ENCODE measurements at places on chromosomes 7 and 10.

- DNase-seq: no peak
These were observed 16.7 kb downstream of the PPP1R3C start for GRCh38 chr10:91616137-91616536.

GRCh38 chr10:60413306-60414012 is 23.8 kb upstream of the ANK3 start:
- DNase-seq: no peak

DNA sequence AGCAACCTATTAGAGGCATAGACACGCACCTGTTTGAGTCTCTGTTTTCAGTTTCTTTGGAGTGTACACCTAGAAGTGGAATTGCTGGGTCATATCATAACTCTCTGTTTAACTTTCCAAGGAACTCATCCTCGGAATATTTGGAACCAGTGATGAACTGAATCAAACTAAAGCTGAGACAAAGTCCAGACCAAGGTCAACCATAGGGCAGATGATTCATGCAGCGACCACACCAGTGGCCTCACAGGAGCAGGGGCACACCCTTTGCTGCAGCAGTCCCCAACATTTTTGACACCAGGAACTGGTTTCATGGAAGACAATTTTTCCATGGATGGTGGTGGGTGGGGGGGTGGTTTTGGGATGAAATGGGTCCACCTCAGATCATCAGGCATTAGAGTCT is 4.9 kb upstream of the OPTN start:
- no peak for DNase-seq

- no peak for DNase-seq
These were observed 658.2 kb downstream of the GATA3 start for GRCh38 chr10:8712656-8713055.

DNA sequence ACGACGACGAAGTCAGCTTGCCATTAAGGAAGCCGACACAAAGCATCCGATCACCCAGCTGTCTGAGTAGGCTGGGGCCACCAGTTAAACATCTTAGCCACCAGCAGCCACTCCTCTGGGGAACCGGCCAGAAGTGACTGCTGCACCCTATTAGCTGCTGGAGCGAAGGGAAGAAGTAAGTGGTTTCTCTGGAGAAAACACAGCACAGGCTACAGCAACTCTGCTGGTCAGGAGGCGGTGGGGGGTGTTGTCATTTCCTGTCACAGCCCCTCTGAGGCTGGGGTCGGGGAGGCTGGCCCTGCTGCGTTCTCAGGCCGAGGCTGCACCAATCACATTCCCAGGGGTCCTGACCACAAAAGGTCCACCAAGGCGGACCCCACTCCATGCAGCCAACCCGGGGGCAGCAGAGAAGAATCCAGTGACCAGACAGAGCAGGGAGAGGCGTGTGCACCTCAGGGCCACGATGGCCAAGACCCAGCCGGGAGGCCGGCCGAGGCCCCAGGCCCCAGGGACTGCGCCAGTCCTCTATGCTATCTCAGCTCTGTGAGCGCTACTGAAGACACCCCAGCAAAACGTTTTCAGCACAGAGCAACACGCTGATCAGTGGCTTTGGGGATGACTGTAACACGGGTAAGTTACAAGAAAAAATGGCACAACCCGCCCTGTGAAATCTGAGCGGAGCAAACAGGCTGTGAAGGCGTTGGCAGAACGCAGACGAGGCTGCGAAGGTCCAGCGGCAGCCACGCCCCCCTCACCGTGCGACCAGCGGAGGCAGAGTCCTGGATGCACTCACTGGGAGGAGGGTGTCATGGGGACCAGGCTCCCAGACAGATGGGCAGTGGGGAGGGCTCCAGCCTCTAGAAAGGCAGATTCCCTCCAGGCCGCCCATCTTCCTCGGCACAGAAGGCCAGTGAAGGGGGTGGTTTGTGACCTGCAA is 24.8 kb downstream of the STK32C start:
- no peak for DNase-seq

DNA sequence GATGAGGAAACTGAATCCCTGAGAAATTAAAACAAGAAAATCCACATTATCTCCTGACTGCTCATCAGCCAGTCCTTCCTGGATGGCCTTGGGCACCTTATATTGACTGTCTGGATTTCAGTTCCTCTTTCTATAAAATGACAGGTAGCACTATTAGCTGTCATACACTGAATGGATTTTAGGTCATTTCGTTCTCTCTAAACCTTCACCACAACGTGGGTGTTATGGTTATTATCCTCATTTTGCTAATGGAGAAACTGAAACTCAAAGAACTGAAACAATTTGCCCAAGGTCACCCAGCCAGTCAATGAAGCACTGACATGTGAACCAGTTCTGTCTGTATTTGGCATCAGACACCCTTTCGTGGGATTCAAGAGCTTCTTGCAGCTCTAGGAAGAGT is 193.8 kb downstream of the CYP26A1 start:
- no peak for DNase-seq

GRCh38 chr7:121307021-121307574 is 21.7 kb upstream of the WNT16 start:
- DNase-seq: no peak

DNA sequence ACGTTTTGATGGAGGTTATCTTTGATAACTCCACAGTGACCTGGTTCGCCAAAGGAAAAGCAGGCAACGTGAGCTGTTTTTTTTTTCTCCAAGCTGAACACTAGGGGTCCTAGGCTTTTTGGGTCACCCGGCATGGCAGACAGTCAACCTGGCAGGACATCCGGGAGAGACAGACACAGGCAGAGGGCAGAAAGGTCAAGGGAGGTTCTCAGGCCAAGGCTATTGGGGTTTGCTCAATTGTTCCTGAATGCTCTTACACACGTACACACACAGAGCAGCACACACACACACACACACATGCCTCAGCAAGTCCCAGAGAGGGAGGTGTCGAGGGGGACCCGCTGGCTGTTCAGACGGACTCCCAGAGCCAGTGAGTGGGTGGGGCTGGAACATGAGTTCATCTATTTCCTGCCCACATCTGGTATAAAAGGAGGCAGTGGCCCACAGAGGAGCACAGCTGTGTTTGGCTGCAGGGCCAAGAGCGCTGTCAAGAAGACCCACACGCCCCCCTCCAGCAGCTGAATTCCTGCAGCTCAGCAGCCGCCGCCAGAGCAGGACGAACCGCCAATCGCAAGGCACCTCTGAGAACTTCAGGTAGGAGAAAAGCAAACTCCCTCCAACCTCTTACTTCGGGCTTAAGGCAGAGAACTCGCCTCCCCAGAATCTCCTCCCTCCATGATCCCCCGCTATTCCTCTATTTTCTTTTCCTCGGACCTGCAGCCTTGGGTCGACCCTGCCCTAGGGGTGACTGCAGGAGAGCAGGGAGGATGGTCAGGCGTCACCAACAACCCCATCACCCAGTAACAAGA is at the start of gene SERPINE1:
Gene SERPINE1 (plus strand): TSS at position 454 of the 809 bp plus-strand sequence. CDS start 1,290 bp downstream, outside the sequence.
- peak; percentile 22 for DNase-seq

- DNase-seq: no peak
These were observed 281.6 kb downstream of the AGMO start for GRCh38 chr7:15280078-15280733.

DNA sequence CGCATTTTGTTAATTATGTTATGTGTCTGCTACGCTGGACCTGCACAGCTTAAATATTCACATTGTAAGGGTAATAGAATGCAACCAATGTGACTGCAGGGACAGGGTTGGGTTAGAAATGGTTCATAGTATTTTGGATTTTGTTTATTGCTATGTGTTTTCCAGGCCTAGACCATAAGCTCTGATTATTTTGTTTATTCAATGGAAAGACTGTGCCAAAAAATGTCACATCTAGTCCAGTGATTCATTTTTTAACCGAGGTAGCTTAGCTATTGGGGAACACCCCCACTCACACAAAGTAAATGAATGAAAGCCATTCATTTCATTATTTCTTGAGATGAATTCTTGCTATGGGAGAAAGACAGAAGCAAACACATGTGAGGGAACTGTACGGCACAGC is 516.5 kb upstream of the ANKRD30A start:
- DNase-seq: no peak

DNA sequence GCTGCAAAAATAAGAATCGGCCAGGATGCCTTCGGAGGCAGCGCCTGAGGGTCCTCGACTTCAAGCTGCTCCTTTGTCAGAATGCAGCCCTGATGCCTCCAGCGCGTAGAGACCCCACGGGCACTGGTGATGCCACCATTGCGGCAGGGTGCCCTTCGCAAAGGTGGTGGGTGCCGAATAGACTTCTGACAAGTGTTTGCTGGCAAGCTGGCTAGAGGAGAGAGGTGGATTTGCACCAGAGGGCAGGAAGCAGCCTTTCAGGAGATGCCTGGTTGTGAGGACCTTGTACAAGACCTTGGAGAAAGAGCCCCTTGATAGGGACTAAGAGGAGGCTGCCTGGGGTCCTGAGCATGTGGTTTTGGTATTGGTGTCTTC is 103.2 kb upstream of the PPIF start:
- no peak for DNase-seq

DNA sequence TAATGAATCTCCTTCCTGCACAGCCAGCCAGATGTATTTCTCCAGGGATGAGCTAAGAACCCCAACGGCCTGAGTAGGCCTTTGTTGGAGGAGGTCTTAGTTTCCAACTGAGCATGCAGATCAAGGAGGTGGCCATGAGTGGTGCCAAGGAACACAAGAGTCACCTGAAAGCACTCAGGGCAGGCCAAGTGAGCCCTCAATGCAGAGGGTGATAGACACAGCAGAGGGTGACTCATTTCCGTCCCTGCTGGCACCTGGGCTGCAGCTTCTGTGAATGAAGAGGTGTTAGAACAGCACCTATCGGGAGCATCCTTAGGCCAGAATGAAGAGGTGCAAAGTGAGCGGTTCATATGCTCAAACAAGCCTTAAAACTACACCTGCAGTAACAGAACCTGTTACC is 211.8 kb downstream of the FRMD4A start:
- DNase-seq: no peak

DNA sequence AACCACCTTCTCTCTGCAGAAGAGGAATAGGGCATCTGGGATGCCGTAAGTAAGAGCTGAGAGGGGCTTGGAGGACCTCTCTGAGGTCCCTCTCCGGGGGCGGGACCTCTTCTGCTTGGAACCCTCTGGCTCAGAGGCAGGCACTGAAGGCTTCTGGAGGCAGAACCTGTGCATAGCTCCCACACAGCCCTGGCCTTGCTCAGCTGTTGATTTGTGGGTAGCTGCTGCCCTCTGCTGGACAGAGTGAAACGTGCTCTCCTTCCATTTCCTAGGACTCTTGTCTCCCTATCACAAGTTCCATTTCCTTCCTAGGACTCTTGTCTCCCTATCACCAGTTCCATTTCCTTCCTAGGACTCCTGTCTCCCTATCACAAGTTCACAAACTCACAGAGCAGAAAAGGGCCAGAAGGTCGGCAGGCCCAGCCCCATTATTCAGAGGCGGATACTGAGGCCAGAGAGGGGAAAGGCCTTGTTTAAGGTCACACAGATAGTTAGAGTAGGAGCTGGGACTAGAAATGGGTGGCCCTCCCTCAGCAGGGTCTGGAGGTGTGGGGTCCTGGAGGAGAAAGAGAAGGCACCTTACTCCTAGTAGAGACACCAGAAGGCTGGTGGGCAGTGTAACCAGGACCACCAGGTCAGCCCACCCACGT is 30.3 kb upstream of the GARS1 start:
- peak; percentile 80 for DNase-seq

DNA sequence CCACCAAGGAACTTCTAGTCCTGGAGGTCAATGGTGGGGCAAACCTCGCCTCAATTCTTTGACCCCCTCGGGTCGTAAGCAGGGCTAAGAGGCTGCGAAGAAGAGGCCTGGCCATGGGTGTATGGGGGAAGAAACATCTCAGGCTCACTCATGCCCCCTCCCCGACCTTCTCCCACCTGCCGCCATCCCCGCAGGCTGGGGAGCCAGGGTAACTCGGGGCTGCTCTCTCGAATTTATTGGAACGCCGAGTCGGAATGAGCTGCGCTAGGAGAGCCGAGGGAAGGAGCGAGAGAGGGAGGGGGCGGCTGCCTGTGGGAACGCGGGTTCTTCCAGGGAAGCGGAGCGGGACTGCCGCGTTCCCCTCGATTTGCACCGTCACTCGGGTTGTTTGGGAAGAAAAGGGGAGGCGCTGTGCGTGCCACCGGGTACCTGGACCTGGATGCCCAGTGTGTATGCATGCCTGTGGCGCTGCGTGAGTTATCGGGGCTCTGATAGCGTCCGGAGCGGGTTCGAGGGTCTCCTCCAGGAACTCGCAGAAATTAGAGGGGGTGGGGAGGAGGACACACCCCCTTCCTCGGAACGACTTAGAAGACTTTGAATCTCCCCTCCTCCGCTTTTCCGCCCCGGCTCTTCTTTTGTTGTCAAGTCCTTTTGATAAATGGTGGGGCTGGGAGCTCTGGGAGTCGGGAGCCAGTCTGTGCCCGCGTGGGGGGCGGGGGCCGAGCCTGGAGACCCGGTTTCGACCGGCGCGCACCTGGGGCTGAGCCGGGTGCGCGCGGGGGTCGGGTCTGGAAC is 1.8 kb upstream of the ZNF503 start:
- no peak for DNase-seq

GRCh38 chr10:109975244-109976190 is 32.3 kb upstream of the ADD3 start:
- no peak for DNase-seq

- no peak for DNase-seq
These were observed 30.3 kb downstream of the FAM20C start for GRCh38 chr7:222716-223041.

DNA sequence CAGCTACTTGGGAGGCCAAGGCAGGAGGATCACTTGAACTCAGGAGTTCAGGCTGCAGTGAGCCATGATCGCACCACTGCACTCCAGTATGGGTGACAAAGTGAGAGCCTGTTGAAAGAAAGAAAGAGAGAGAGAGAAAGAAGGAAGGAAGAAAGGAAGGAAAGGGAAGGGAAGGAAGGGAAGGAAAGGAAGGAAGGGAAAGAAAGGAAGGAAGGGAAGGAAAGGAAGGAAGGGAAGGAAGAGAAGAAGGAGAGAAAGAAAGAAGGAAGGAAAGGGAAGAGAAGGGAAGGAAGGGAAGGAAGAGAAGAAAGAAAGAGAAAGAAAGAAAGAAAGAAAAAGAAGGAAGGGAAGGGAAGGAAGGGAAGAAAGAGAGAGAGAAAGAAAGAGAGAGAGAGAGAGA is 61.5 kb downstream of the CLIP2 start:
- no peak for DNase-seq

DNA sequence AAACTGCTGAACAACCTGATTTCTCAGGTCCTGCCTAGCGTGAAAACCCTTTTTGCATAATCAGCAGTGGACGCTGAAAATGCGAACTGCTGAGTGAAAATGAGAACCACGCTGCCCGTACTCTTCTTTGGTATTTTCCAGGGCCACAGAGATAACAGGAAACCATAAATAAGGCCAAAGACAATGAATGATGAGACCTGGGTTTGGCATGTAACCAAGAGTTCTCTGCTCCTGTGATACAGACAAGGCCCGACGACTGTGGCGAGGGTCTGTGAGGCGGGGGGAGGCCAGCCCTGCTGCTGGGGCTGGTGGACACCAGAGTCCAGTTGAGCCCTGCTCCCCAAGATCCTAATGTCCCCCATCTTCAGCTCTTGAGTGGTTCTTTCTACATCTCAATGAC is 236.0 kb downstream of the WDR11 start:
- no peak for DNase-seq

DNA sequence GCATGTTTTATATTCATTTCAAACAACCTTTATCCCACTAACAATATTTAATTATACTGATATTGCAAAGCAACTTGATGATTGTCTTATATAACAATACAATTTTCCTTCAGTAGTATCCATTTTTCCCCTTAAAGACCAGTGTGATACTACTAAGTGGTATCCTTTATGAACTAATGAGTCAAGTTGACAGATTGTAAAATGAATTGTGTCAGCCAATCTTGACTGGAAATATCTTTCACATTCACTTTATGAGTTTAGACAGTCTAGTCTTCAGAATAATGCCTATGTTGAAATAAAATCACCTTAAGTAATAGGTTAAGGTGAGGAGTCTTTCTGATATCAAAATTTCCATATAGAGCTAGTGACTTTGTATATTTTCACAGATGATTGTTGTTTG is 950.0 kb upstream of the CELF2 start:
- DNase-seq: no peak
